ENCODE measurements at places on chromosomes 5 and 9. TPM values are rescaled to one million over a fixed set of nuclear protein-coding genes. Genes with fewer than 3 reads are reported as not detected.

The EIF4E1B gene
- total RNA-seq, result not detected

The SPATA31C1 gene
- total RNA-seq, result not detected

DNA sequence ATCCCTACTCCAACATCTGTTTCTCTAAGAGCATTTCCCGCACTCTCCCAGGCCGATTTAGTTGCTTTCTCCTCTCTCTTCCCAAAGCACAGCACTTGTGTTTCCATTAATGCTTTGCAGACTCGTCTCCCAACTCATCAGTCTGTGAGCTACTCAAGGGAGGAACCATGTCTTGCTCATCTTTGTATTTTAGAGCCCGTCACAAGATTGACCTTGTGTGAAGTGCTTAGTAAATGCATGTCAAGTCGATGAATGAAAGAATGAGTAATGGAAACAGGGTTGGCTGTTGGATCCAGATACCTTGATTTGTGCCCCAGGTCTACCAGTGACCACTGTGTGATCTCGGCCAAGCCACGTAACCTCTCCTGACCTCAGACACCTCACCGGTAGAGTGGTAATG, 99.3 kb downstream of the KLF4 start:
- no peak for DNase-seq

GRCh38 chr9:72871685-72872084, 81.2 kb downstream of the ALDH1A1 start:
- DNase-seq, result peak; percentile 12

The RNF183 gene
- not detected for total RNA-seq

The BARHL1 gene
- total RNA-seq, result not detected

DNA sequence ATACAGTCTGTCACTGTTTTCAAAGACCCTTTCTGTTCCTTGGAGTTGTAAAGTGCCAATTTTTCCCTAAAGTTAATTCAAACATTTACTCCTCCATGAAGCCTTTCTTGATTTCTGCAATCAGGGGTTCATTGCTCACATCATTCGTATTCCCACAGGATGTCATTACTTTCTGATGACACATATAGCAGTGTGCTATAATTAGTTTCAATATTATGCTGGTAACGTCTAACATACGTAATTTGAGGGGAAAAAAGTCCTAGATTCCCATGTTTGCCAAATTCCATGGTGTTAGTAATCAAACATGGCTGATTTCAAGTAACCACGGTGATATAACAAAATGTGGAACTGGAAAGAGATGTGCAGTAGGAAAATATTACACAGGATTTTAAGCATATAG, 468.2 kb upstream of the MEF2C start:
- DNase-seq, result peak; percentile 88
